ENCODE measurements at places on chromosomes 7 and 10. TPM values are rescaled to one million over a fixed set of nuclear protein-coding genes. Genes with fewer than 3 reads are reported as not detected.

DNA sequence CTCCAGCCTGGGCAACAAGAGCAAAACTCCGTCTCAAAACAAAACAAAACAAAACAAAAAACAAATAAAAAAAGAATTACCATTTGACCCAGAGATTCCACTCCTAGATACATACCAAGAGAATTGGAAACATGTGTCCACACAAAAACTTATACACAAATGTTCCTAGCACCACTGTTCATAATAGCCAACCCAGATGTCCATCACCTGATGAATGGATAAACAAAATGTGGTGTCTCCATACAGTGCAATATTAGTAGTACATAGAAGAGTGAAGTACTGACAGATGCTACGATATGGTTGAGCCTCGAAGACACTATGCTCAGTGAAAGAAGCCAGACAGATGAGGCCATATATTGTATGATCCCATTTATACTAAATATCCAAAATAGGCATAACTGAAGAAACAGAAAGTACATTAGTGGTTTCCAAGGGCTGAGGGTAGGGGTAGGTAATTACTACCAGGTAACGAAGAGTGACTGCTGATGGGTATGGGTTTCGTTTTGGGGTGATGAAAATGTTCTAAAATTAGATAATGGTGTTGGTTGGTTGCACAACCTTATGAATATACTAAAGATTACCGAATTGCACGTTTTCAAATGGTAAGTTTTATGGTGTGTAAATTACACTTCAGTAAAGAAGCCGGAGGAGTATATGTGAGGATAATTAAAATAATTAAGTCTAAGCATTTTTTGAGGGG, 20.0 kb downstream of the MYO1G start:
- no peak for DNase-seq

TDRD1 gene
- polyA plus RNA-seq = not detected

ZC3HAV1L gene
- 0.10 TPM for polyA plus RNA-seq

DNA sequence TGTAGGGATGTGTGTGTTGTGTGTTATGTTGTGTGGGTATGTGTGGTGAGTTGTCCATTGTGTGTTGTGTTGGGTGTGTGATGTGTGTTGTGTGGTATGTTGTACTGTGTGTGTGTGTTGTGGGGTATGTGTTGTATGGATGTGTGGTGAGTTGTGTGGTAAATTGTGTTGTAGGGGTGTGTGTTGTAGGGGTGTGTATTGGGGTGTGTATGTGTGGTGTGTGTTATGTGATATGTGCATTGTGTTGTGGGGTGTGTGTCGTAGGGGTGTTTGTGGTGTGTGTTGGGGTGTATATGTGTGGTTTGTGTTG, 97.8 kb upstream of the PODXL start:
- no peak for DNase-seq

DNA sequence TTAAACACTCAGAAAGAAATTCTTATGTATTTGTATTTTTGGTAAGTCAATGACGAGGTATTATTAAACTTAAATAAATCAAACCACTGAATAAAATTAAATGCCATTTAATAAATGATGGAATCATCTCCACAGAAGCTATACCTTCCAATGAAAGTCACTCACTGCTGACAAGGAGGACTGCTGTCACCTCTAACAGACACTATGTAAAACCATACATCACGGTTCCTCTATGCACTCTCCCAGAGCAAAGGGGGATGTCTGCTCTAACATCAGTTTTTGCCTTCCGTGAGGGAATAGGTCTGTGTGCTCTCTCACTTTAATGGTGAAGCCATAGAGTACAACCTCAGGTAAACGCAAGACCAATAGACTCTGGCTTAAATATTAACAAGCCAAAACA, 99.7 kb upstream of the DDC start:
- no peak for DNase-seq

- no peak for DNase-seq
Observed at GRCh38 chr7:93910076-93910994, 4.0 kb downstream of the GNGT1 start.

EN2 gene
- not detected for polyA plus RNA-seq

- peak; percentile 8 for DNase-seq
Observed at GRCh38 chr10:119341459-119342301, 134.3 kb downstream of the GRK5 start.

DNA sequence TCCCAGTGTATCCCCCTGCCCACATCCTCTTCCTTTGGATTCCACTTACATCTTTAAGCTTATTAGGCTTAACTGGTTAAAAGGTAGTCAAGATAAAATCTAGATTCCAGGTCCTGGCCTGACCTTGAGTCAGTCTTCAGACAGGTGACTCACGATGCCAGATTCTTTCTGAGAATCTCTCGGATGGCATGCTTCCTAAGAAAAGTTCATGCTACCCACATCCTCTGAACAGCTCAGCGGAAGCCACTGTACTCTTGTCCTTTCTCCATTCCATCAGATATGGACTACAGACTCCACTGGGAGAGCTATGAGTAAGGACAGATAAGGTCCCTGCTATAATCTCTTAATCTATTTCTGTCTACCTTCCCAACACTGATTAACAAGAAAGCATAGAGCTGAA, 43.4 kb downstream of the DNMBP start:
- no peak for DNase-seq

DNA sequence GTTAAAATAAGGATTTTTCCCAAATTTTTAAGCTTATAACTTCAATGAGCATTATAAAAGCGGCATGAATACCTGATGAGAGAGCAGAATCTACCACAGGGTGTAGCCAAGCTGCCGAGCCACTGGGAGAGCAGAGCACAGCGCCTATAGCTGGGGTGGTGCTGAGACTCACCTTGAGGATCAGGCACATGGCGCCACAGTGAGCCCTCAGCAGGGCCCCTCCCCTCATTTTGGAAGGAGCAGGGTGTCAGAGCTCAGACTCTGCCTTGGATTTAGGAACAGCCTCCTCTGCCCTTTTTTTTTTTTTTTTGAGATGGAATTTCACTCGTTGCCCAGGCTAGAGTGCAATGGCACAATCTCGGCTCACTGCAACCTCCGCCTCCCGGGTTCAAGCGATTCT, 118.6 kb downstream of the SRPK2 start:
- no peak for DNase-seq

GRCh38 chr10:103651783-103652476, 158.4 kb downstream of the NEURL1 start:
- DNase-seq = no peak

WNT8B gene
- not detected for polyA plus RNA-seq

GOLGA7B gene
- not detected for polyA plus RNA-seq

AKR1C1 gene
- 0.85 TPM for polyA plus RNA-seq

DNAJC9 gene
- polyA plus RNA-seq = 3.5 TPM

- DNase-seq = no peak
Observed at GRCh38 chr10:66940965-66941364, 15.1 kb downstream of the LRRTM3 start.

EIF5AL1 gene
- 1.7 TPM for polyA plus RNA-seq

DNA sequence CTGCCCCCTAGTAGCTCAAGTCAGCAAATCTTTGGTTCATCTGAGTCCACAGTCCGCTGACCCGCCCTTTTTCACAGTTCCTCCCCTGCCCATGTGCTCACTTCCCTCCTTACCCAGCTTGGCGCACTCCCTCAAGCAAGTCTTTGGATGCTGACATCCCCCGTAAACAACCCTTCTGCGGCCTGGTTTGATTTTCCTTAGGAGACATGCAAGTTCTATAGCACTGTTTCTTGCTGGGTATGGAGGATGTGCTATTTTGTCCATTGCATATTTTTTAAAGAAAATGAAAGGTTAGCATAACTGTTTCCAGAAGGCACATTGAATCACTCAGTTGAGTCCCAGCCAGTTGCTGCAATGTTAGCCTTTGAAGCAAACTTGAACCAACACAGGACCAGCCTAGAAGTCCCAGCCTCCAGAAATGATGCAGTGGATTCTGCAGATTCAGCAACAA, 38.2 kb downstream of the HTRA1 start:
- DNase-seq = no peak

- DNase-seq = no peak
Observed at GRCh38 chr10:114720685-114721278, 62.7 kb upstream of the ABLIM1 start.

GRCh38 chr10:45440511-45441062, 66.6 kb downstream of the ALOX5 start:
- no peak for DNase-seq

TUBB8 gene
- polyA plus RNA-seq = 0.43 TPM
